Muscle of arm (tissue), 14 donors: ENCODE measurements at places on chromosomes 5 and 9.

- no peak for DNase-seq
Measured at GRCh38 chr5:79613549-79613948, 1.3 kb downstream of the TENT2 start.

DNA sequence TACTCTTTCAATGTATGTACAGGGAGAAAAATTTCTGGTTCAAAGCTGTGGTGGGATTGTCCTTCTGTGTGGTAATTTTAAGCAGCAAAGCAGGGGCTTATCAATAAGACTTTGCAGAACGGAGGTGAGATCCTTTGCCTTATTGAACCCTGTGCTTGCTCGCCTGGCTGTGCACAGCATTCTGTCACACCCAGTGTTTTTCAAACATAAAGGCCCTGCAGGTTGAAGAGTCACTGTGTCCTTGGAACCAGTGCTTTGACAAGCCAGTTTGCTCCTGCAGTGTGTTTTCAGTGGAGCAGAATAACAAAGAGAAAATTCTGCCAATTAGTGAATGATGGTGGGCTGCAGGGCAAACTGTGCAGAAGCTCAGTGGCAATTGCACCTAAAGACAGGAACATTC is 236.7 kb upstream of the PCSK5 start:
- no peak for DNase-seq

GRCh38 chr5:137738947-137739346 is 3.1 kb upstream of the KLHL3 start:
- DNase-seq: no peak

- DNase-seq: no peak
Measured at GRCh38 chr5:108536321-108536720, 154.4 kb upstream of the FBXL17 start.

- no peak for DNase-seq
Measured at GRCh38 chr5:132006331-132007120, 4.9 kb downstream of the ACSL6 start.

DNA sequence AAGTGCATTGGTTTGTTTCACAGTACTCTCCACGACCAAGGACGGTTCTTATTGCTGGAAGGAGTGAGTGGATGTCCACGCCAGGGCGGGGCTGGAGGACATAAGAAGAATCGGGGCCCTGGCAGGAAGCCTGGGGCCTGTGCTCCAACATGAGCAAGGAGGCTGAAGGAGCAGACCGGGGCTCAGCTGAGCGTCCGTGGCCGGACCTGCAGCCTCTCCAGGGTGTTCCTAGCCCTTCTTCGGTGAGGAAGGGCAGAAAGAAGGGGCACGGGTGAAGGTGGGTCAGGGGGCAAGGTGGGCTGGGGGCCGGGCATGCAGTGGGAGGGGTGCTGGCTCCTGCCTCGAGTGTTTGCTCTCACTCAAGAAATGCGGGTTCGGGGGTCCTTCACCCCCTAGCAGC is 18.1 kb downstream of the FAM78A start:
- DNase-seq: no peak

DNA sequence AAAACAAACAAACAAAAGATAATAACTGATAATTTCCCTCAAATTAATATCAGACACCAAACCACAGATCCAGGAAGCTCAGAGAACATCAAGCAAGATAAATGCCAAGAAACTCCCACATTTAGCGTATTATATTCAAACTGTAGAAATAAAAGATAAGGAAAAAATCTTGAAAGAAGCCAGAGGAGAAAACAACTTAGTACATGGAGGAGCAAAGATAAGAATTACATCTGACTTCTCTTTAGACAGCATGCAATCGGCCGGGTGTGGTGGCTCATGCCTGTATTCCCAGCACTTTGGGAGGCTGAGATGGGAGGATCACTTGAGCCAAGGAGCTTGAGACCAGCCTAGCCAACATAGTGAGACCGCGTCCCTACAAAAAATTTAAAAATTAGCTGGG is 17.2 kb upstream of the MLANA start:
- DNase-seq: no peak

- peak; percentile 35 for DNase-seq
Measured at GRCh38 chr9:98121058-98121457, 2.0 kb upstream of the TRIM14 start.

- no peak for DNase-seq
Measured at GRCh38 chr5:65261499-65261898, 220.2 kb downstream of the ADAMTS6 start.

DNA sequence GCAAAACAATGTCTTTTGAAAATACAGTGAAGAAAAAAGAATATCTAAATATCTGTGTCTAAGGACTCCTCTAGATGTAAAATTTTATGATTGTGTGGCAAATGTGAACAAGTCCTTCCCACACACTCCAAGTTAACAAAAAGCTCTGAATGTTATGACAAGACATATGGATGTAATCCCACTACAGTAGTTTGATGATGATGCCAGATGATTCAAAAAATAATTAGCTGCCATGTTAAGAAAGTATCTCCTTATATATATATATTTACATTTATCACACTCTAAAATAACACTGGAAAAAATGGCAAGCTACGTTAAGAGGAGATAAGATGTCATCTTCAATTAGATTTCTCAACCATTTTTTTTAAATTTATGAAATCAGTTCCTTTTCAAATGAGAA is 178.5 kb downstream of the NFIB start:
- no peak for DNase-seq

GRCh38 chr5:39024884-39025283 is 49.3 kb downstream of the RICTOR start:
- no peak for DNase-seq

DNA sequence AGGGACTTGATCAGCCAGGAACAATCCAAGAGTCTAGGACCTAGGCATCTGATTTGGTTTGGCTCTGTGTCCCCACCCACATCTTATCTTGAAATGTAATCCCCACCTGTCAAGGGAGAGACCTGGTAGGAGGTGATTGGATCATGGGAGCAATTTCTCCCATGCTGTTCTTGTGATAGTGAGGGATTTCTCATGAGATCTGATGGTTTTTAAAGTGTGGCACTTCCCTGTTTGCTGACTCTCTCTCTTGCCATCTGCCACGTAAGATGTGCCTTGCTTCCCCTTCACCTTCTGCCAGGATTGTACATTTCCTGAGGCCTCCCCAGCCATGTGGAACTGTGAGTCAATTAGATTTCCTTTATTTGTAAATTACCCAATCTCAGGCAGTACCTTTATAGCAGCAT is 201.7 kb upstream of the ACTBL2 start:
- no peak for DNase-seq
